ENCODE measurements at places on chromosomes 1 and 21.
A peak's percentile ranks its signal among the peaks of the same experiment; 100 is the strongest.

- DNase-seq = no peak
Observed at GRCh38 chr1:91070298-91070697, 48.5 kb upstream of the ZNF644 start.

GRCh38 chr1:29439615-29440014 is 203.3 kb downstream of the PTPRU start:
- DNase-seq = no peak

- DNase-seq = no peak
Observed at GRCh38 chr1:210299501-210299900, 29.2 kb upstream of the HHAT start.

DNA sequence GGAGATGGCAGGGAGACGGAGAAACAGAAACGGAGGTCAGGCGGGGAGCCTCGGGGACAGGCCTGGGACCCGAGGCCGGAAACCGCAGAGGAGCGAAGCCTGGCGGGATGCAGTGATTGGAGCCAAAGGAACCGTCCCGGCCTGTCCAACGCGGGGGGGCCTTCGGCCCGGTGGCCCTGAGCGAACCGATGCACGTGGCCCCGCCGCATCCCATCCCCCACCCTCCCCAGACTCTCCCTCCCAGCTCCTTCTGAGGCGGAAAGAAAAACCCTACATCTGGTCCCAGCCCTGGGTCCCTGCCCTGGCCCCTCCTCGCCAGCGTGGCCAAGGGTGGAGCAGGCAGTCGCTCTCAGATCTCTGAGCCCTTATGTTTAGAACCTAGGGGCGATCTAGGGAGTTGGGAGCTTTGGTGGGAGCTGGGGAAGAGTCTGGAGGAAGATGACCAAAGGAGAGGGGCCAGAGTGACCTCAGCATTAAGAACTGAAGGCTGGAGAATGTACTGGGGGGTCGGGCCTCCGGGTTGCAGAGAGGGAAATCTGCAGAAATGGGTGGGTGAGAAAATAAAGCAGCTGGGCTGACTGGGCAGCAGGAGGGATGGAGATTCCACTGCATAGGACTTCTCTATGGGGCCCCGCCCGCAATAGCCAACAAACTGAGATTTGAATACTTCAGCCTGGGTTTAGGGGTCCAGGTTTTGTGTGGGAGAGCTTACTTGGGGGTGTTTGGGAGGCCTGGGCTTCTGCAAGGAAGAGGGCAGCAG is 1.5 kb upstream of the CRABP2 start:
- DNase-seq = no peak

GRCh38 chr1:226908913-226909312 is 31.2 kb upstream of the COQ8A start:
- no peak for DNase-seq

- no peak for DNase-seq
Observed at GRCh38 chr1:221939607-221940006, 197.7 kb upstream of the DUSP10 start.

- no peak for DNase-seq
Observed at GRCh38 chr1:167856711-167857418, 57.1 kb downstream of the ADCY10 start.

GRCh38 chr1:20282533-20282932 is 8.1 kb upstream of the VWA5B1 start:
- DNase-seq = no peak

GRCh38 chr1:224959115-224959514 is 29.6 kb downstream of the DNAH14 start:
- DNase-seq = no peak

DNA sequence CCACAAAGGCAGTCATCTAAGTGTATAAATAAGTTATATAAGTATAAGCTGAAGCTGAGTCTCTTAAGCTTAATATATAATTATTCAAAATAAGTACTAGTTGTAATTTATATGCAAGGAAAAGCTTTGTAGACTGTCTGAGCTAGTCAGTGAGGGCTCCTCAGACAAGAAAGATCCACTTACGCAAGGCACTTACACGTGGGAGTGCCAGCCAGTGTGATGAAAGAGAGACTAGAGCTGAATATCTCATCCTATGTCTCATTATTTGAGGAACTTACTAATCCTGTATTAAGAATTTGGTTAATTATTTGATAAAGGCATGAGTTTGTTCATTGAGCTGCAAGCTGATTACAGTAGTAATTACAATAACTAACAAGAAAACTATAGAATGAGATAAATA is 146.9 kb downstream of the PDE4B start:
- no peak for DNase-seq

DNA sequence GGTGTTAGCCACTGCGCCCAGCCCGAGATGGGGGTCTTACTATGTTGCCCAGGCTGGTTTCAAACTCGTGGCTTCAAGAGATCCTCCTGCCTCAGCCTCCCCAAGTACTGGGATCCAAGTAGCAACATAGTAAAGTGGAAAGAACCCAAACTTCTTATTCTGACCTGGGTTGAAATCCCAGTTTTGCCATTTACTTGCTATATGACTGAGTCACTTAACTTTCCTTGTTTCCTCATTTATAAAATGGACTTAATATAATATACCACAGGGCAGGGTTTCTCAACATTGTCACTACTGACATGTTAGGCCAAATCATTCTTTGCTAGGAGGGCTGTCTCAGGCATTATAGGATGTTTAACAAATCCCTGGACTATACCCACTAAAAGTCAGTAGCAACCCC is 6.7 kb downstream of the PFDN2 start:
- DNase-seq = no peak

- DNase-seq = no peak
Observed at GRCh38 chr1:200099040-200099439, 71.5 kb downstream of the NR5A2 start.

GRCh38 chr1:195754874-195755273 is 853.4 kb downstream of the KCNT2 start:
- DNase-seq = no peak

- DNase-seq = no peak
Observed at GRCh38 chr1:231653632-231654031, 27.0 kb downstream of the DISC1 start.

- DNase-seq = no peak
Observed at GRCh38 chr1:30047576-30047975, 675.8 kb downstream of the MATN1 start.

GRCh38 chr1:9289090-9289534 is 3.6 kb upstream of the SPSB1 start:
- DNase-seq = peak; percentile 83

DNA sequence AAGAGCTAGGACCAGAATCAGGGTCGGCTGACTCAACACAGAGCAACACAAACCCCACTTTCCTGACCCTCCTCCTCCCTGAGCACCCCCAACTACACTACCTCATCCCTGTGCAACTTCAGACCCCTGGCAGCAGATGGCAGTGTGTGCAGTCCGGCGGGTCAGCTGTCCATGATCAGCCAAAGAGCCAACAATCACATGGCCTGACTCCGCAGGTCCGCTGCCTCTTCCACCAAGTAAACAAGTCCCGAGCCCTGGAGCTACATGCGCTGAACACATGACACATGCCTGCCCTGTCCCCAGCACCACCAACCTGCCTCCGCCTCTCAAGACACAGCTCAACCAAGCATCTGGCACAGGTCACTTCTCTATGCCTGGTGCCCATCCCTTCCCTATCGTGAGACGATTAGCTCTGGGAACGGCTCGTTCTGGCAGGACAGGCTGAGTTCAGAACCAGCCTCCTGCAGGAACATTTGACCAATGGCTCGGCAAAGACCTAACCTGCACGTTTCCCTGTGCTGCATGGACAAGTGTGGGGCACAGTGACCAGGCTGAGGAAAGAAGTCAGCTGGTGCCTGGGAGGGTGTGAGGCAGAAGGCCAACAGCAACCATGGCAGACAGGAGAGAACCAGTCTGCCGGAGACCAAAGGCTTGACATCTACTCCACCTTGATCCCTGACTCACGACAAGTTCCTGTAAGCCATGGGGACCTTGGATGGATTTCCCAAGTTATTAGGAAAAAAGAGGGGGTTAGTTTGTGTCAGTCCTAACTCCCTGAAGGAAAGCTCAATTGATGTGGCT is 60.3 kb downstream of the CD46 start:
- DNase-seq = no peak

GRCh38 chr1:26541431-26541815 is 11.9 kb downstream of the RPS6KA1 start:
- no peak for DNase-seq

GRCh38 chr1:179770887-179771502 is 27.9 kb downstream of the FAM163A start:
- DNase-seq = no peak

DNA sequence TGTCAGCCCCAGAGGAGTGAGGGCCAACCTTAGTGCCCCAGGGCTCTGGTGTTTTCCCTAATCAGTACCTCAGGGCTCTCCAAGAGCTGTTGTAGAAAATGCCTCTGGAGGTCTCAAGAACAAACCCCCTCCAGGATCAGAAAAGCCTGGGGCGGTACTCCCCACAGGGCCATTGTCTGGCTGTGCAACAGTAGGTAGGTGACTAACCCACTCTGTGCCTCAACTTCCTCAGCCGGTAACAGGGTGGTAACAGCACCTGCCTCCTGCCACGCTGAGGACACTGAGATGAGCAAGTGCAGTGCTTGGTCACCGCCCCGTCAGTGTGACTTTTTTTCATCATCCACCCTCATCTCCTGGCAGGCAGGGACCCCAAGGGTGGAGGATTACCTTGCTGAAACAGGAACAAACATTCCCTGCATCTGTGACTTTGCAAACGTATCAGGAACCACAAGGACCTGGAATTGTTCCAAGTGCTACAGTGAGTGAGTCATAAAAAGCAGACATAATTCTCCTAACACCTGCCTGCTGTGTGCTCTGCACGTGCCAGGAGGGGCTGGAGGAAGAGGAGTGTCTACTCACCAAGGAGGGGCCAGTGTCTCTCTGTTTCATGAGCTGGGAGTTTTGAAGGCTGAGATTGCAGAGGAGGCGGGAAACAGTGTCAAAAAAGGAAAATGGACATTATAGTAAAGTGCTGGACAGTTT is 440.8 kb downstream of the NPHP4 start:
- no peak for DNase-seq

GRCh38 chr1:1118011-1118875 is 2.4 kb upstream of the C1orf159 start:
- no peak for DNase-seq
